ENCODE measurements at places on chromosomes 16 and 17.

DNA sequence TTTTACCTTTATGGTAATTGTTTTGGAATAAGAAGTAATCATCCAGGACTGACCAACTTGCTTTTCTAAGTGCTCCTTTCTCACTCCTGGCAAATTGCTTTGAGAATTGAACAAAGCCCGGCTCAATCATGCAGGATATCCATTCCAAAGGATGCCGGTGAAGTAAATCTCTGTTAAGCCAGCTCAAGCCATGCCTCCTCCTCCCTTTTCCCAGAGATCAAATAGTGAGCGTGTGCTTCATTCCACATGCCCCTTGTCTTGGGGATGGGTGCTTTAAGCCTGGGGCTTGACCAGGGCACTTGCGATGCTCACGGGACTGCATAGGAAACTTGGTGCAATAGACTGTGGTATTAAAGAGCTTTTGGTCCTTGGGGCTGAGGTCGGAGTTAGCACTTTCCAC is 90.7 kb downstream of the UTP18 start:
- DNase-seq = no peak

GRCh38 chr17:28505986-28506665 is at the start of gene FOXN1:
Gene FOXN1, plus strand, starts transcription at chr17:28506348. Its CDS starts 17,622 bp downstream, at chr17:28523970.
- DNase-seq = no peak

DNA sequence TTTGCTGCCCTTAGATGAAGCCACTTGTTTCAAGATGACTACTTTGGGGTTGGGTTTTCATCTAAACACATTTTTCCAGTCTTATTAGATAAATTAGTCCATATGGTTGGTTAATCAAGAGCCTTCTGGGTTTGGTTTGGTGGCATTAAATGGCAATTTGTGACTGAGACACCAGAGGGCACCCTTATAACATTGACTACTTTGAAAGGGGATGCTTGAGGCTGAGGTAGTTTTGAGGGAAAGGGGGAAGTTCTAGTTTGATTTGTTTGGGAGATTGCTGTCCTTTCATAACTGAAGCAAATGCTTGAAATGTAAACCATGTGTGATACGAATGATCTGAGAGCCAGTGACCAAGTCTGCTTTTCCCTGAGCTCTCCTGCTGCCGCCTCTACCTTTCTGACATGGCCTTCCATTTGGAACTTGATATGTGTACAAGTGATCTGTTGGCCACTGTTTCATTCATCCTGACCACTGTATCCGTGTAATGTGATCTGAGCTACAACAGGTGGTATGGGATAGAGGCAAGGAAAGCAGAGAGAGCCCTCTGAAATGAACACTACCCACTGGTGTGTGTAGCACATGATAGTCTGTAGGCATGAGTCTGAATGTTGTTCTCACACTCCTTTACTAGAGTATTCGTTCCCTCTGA is 5.8 kb upstream of the RARA start:
- no peak for DNase-seq

DNA sequence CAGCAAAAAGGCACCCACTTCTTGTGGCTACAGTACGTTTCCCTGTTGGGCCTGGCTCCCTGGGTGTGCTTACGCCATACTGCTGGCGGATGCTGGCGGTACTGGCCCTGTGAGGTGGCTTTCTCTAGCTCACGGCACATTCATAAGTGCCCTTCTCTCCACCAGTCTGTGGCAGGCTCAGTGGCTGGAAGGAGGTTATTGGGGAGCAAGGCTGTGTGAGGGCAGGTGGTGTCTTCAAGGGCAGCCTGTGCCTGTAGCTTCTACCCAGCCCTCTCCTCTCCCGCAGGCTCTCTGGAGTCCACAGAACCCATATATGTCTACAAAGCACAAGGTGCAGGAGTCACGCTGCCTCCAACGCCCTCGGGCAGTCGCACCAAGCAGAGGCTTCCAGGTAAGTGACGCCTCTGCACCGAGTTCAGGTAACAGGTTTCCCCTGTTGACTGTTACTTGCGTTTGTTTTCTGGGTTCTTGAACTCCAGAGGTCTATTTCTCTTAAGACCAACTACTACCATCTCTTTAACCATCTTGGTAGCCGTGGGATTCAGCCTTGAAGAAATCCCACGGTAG is 20.6 kb downstream of the NTAN1 start:
- no peak for DNase-seq

DNA sequence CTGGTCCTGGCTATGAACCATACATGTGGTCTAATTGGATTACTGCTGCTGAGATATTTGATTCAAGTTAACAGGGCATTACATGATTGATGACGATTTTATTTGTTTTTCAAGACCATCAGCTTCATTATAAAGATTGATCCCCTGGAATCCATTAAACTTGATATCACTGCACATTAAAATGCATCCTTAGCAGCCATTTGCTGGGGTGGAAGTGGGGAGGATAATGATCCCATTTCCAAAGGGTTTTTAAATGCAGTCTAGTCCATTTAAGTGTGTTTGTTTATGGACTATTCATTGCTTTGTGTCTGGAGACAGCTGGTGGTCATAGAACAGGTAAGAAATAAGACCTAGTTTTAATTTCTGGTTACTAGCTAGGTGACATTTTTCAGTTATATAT is 40.9 kb downstream of the ADAMTS18 start:
- DNase-seq = no peak

- no peak for DNase-seq
These were observed 5.1 kb upstream of the HSBP1 start for GRCh38 chr16:83802554-83803205.

DNA sequence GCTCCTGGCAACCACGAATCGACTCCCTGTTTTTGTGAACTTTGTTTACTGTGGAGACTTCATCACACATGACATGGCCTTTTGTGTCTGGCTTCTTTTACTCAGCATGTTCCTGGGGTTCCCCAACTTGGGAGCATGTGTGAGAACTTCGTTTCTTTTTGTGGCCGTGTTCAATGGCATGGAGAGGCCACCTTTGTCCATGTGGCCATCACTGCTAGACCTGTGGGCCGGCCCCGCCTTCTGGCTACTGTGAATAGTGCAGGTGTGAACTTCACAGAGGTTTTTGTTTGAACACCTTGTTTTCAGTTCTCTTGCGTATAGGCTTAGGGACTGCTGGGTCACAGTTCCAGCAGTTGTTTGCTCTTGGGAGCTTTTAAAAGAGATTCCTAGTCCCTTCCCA is 5.7 kb upstream of the SLC38A8 start:
- DNase-seq = no peak

GRCh38 chr17:8060274-8060673 is 21.4 kb downstream of the ALOX15B start:
- DNase-seq = peak; percentile 31

DNA sequence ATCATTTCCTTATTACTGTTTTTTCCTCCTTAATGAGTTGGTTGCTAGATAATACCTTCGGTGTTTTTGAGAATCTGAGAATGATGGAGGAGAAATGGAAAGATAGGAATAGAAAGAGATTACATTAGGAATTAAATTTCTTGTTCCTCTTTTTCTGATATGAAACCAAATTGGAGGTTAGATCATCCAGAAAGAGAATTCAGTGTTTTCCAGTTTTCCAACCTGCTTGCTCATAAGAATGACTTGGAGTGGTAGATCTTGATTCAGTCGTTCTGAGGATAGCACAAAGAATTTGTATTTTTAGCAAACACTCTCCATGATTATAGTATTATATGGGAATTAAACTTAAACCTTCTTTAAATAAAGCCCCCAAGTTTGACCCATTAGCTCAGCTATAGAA is 35.9 kb downstream of the PITPNC1 start:
- DNase-seq = no peak

GRCh38 chr17:13352747-13353415 is 248.8 kb downstream of the HS3ST3A1 start:
- no peak for DNase-seq

DNA sequence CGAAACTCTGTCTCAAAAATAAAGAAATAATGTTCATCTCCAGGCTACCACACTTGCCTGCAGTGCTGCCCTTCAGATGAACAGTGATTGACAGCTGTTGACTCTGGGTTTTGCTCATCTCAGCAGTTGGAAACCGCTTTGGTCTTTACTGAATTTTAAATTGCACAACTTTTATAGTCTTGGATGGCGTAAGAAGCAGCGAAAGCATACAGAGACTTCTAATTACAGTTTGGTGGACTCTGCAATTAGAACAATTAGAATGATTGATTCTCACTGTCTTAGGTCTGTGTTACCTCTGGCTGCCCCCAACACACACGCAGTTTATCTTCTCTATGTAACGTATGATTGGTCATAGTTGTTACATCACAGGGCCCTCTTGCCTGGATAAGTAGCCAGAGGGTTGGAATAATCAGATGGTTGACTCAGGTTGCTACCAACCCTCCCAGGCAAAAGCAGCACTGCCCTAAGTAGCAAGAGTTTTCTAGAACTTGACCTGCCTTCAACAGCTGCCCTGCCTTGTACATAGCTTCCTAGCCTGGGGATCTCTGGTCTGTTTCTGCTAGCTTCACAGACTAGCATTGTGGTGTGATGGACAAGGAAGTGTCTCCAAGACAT is 1.9 kb upstream of the NAT9 start:
- DNase-seq = no peak

GRCh38 chr16:87702325-87702811 is 63.4 kb downstream of the KLHDC4 start:
- DNase-seq = no peak

- no peak for DNase-seq
These were observed 45.4 kb downstream of the NDEL1 start for GRCh38 chr17:8481089-8481488.

- DNase-seq = no peak
These were observed 10.2 kb downstream of the ARSG start for GRCh38 chr17:68301438-68301959.

- no peak for DNase-seq
These were observed 35.7 kb downstream of the ZCCHC14 start for GRCh38 chr16:87457061-87457611.

DNA sequence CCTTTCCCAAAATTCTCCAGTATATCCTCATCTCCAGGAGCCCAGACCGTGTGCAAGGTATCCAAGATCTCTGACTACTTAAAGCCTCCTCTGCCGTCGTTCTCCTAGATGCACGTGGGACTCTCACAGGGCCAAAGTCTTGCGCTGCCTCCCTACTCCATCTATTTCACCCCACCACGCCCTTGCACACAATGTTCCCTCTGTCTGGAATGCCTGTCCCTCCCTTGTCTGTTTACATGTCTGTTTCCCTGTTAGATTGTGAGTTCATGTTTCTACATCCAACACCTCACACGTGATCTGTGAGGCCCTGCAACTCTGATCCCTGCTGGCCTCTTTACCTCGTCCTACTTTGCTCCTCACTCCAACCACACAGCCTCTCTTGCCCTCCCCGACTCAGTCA is 4.9 kb upstream of the FZD2 start:
- no peak for DNase-seq

GRCh38 chr17:68349157-68349556 is 57.9 kb downstream of the ARSG start:
- no peak for DNase-seq

DNA sequence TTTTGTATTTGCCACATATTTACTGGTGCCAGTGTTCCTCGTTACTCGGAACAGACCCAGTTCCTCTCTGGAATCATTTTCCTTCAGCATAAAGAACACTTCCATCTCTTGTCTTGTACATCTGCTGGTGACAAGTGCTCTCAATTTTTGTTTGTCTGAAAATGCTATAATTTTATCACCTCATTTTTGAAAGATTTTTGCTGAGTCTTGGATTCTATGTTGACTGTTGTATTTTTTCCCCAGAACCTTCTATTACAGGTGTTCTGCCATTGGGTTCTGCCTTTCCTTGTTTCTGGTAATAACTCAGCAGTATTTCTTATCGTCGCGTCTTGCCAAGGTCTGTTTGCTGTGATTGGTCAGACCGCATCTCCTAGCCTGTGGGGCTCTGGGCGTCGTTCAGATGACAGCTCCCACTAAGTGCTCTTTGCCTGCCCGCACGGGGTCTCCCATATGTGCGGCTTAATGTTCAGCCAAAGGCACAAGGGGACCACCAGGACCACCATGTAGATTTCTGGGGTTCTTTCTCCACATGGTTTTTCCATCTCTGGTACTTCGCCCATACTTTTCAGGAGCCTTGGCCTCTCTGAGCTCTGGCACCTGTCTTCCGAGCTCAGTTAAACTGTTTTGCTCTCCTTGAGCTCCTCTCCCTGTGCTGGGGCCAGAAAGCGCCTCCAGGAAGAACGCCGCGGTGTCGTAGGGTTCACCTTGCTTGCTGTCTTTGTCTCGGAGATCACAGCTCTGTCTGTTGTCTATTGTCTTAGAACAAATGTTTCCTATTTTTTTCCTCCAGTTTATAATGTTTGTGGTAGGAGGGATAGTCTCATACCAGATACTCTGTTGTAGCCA is 80.0 kb downstream of the METRNL start:
- no peak for DNase-seq

GRCh38 chr17:74250324-74250995 is 23.6 kb upstream of the DNAI2 start:
- DNase-seq = no peak

DNA sequence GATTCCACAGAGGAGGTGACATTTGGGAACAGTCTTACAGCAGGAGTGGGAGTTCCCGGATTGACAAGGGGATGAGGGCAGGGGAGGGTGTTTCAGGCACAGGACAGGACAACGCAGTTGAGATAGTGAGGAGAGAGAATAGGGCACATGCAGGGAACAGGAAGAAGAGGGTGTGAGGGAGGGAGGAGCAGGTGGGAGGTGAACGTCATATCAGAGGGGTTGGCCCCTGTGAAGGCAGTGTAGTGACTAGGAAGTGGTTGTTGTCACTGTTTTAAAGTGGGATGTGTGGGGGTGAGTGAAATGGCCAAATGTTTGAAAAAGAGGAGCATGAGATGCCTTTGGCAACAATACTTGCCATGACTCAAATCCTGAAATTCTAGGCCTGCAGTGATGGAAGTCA is 12.2 kb downstream of the PRKCB start:
- DNase-seq = no peak

- DNase-seq = no peak
These were observed 53.5 kb upstream of the DNAJA2 start for GRCh38 chr16:47026947-47027346.

All from NCI-H187 (cell line).